Amniotic stem cell (primary cell): ENCODE measurements at places on chromosomes 2 and 18.
A peak's percentile ranks its signal among the peaks of the same experiment; 100 is the strongest.

DNA sequence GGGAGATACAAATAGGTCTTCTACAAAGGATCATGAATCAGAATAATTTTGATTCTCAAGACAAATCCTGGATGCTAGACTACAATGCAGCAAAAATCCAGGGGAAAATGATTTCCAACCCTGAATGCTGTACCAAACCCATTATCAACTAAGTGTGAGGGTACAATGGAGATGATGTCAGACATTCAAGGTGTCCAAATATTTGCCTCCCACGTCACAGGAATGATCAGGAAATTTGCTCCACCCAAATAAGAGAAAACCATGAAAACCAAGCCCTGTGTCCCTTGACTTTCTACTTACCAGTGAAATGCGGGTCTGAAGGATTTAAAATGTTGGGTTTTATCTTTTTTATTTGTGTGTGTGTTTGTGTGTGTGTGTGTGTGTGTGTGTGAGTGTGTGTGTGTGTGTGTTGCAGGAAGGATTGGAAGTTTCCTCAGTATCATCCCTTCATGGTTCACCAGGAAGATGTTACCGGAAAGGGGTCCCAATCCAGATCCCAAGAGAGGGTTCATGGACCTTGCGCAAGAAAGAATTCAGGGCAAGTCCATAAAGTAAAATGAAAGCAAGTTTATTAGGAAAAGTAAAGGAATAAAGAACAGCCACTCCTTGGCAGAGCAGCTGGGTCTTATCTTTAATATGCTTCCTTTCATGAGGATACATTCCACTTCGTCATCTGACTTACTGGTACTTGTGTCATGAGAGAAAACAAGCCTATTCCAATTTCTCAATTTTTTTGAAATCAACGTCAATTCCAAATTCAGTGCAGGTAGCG is 61.1 kb upstream of the ID2 start:
- DNase-seq = no peak

DNA sequence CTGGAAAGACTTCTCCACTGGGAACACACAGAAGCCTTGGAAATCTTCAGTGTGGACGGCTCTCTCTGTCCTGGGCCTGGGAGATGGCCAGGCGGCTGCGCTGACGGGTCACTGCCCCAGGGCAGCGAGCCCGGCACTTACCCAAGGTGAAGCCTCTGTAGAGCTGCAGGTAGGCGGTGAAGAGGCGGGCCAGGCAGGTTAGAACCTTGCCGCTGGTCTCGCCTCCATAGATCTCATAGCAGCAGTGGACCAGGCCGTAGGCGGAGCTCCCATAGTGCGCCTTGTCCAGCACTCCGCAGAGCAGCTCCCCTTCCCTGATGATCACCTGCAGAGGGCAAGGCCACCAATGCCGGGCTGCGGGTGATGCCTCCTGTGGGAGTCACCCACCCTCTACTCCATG is 53.0 kb downstream of the POLR1A start:
- DNase-seq = no peak

DNA sequence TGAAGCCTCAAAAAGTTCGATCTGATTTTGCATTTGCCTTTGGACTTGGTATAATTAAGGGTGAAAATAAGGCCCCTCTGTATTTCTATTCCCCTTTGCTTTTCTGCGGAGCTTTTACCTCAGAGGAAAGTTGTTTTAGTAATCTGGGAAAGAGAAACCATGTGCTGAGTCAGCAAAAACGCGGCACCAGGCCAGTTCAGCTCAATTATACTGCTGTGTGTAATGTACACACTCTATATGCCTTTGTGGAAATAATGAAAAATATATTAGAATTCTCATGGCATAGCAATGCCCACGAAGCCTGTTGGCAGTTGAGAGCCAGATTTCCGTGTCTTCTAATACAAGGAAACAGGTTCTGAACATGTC is 161.9 kb upstream of the SIX2 start:
- no peak for DNase-seq

DNA sequence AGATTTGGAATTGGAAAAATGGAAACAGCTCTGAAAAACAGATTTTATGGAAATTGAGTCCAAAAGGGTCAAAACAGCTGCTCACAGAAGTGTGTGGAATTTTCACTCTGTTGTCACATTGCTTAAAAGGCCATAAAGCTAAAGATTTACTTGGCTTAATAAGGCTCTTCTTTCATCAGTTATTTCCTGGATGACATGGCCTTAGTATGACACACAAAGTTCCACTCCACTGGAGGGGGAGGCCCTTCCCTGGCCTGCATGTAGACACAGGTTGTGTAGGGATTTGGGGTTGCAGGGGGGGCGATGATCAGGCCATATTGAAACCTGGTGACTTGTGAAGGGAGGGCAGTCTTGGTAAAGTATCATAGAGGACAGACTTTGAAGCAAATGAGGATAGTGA is 34.0 kb downstream of the TMEM185B start:
- no peak for DNase-seq

DNA sequence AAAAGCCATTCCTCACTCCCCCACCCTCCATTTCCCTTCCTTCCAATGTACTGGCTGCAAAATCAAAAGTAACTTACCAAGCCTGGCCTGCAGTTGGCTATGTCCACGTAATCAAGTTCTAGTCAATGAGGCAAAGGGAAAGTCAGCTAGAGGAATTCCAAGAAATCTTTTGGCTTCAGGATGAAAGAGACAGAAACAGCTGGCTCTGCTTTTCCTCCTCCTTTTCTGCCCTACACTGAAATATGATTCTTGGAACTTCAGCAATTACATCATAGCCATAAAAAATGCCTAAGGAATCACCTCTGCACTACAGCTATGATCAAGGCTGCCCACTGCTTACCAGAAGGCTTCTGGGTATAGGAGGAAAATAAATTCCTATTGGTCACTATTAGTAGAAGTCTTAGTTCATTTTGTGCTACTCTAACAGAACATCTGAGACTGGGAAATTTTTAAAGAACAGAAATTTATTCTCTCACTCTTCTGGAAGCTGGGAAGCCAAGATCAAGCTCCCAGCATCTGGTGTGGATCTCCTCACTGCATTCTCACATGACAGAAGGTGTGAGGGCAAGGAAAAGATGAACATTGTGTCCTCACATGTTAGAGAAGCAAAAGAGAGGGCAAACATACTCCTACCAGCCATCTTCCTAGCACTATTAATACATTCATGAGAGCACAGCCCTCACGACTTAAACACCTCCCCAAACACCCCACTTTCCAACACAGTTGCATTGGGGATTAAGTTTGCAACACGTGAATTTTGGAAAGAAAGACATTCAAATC is 219.9 kb downstream of the TMX3 start:
- peak; percentile 65 for DNase-seq

- no peak for DNase-seq
Measured at GRCh38 chr2:86035883-86036668, 69.6 kb downstream of the POLR1A start.

- DNase-seq = no peak
Measured at GRCh38 chr18:48616484-48617255, 77.8 kb downstream of the CTIF start.

- no peak for DNase-seq
Measured at GRCh38 chr2:118983133-118983532, 41.1 kb downstream of the MARCO start.

DNA sequence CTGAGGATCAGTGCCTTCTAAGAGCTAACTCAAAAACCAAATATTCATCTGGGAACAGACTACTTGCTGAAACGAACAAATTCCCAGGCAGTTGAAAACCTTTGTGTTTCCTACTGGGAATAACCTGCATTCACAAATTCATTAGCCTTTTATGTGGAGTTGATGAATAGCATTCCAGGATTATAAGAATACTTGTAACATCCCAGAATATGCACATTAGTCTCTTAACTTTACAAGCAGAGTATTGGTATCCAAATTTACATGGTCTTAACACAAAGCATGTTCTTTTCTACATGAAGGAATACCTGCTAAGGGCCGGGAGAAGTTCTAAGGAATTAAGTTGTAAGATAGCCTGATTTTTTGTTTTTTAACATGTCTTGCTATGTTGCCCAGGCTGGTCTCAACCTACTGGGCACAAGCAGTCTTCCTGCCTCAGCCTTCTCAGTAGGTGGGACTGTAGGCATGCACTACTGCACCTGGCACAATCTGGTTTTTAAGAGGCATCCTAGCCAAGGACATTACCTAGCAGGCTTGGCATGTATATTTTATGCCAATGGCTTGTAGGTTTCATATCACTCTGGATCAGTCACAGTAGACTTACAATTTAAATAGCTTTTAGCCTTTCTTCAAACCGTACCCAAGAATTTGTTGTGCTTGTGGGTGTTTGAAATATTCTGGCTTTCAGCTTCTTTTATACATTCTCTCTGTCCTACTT is 50.7 kb downstream of the MGAT5 start:
- no peak for DNase-seq

DNA sequence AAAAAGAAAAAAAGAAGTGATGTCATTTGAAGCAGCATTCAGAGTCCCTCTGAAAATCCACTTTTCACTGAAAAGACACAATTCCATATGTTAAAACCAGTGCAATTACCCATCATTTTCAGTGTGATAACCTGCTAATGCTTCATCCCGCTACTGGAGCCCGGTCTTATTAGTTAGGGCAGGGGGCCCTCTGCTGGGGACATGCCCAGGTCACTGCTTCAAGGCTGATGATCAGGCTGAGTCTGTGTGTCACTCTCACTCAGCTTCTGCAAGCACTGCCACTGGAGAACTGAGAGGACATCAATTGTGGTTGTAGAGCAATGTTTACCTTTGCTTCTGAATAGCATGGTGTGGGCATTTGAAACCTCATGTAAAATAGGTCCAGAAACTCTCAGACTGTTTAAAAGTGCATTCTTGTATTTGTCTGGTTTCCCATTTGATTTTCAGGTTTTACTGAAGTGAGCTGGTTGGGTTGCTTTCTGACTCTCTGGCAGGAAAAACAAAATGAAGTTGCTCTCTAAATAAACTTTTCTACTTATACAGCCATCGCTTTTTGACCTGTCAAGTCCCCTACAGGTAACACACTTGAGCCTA is 49.2 kb upstream of the NXPH2 start:
- DNase-seq = no peak

GRCh38 chr2:7566382-7566881 is 649.2 kb downstream of the RNF144A start:
- DNase-seq = no peak

GRCh38 chr2:64124571-64124970 is 19.6 kb downstream of the PELI1 start:
- no peak for DNase-seq

DNA sequence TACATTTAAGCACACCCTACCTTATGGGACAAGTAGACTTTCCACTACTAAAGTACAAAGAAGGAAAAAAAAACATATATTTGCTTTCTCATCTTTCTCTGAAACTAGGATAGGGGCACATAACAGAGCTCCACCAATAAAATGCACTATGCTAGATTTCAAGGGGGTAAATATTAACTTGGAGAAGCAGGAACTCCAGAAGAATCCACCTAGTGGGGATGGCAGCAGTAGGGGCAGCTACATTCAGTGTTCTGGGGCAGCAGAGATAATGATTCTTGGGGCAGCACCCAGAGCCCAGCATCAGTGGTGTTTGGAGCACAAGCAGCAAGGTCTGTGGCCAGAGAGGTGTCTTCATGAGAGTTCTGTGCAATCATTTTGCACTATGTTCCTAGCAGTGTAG is 64.7 kb downstream of the DTNB start:
- no peak for DNase-seq

- no peak for DNase-seq
Measured at GRCh38 chr2:50856016-50856541, 175.9 kb downstream of the NRXN1 start.

DNA sequence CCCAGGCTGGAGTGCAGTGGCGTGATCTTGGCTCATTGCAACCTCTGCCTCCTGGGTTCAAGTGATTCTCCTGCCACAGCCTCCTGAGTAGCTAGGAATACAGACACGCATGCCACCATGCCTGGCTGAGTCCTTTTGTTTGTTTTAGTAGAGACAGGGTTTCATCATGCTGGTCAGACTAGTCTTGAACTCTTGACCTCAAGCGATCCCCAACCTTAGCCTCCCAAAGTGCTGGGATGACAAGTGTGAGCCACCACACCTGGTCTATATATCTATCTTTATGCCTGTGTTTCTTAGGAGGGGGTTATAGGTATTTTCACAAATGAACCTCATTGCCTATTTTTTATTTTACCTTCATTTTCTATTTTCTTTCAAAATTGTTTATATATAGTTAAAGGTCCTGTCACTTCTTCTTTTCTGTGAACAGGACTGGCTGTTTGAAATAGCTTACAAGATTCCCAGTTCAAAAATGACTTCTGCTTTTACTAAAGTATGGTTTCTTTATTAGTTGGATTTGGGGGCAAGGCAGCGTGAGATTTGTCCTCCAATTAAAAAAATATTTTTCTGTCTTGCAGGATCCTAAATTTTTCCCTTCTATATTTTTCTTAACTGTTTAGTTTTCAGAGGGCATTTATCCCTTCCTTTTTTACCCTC is 16.4 kb upstream of the MARCHF7 start:
- no peak for DNase-seq

DNA sequence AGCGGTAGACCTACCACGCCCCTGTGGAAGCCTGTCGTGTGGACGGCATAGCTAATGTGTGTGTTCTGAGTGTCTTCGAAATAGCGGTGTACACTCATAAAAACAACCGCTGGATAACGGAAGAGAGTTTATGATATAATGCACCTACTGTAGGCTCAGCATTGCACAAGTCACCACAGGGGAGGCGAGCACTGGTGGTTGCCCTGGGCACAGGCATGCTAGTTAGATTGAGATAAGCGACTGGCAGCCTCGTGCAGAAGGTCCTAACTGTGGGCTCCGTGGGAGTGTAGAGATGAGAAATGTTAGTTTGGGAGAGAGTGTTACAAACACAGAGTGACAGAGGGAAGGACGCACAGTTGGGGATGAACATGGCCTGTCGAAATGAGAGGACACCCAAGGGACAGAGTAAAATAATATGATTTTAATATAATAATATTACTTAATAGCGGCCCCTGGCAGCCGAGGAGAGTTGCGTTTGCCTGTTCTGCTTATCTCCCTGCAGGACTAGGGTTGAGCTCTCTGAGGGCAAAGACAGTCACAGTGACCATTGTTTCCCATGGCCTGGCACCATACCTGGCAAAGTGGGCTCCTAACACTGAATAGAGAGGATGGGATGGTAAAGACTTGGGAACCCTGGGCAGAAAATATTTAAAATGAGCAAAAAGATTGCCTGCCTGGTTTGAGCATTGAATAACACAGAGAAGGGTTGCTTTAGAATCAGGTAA is 204.2 kb downstream of the GBX2 start:
- DNase-seq = no peak

- DNase-seq = no peak
Measured at GRCh38 chr2:217740178-217740577, 262.6 kb downstream of the TNS1 start.

GRCh38 chr2:128605931-128606330 is 287.3 kb upstream of the HS6ST1 start:
- DNase-seq = no peak

- DNase-seq = no peak
Measured at GRCh38 chr2:132609101-132609890, 60.7 kb downstream of the LYPD1 start.

GRCh38 chr2:39733070-39733674 is 45.9 kb downstream of the THUMPD2 start:
- no peak for DNase-seq

GRCh38 chr2:64876137-64876647 is 113.0 kb upstream of the SLC1A4 start:
- peak; percentile 55 for DNase-seq
